ENCODE measurements at places on chromosomes 13 and 19. TPM values are rescaled to one million over a fixed set of nuclear protein-coding genes. Genes with fewer than 3 reads are reported as not detected.

- peak; percentile 62 for DNase-seq
These were observed 610 bp downstream of the ZNF791 start for GRCh38 chr19:12611361-12611699.

DNA sequence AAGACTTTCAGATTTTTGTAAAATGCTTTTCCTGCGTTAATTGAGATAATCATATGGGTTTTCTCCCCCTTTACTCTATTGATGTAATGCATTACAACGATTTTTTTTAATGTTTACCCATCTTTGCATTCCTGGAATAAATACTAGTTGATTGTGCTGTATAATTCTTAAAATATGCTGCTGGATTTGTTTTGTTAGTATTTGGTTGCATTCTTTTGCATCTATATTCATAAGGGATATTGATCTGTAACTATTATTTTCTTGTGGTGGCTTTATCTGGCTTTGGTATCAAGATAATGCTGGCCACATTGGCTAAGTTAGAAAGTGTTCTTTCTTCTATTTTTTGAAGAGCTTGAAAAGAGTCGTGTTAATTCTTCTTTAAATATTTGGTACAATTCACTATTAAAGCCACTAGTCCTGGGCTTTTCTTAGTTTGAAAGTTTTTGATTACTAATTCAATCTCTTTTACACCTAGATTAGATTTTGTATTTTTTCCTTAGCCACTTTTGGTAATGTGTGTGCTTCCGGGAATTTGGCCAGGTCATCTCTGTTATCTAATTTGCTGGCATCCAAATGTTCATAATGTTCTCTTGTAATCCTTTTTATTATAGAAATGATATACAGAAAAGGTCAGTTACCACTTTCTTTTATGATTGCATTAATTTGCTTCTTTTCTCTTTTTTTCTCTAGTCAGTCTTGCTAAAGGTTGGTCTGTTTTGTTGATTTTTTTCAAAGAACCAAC lies 29.8 kb downstream of the KL start:
- no peak for DNase-seq

The N4BP2L1 gene
- total RNA-seq: 15.8 TPM

DNA sequence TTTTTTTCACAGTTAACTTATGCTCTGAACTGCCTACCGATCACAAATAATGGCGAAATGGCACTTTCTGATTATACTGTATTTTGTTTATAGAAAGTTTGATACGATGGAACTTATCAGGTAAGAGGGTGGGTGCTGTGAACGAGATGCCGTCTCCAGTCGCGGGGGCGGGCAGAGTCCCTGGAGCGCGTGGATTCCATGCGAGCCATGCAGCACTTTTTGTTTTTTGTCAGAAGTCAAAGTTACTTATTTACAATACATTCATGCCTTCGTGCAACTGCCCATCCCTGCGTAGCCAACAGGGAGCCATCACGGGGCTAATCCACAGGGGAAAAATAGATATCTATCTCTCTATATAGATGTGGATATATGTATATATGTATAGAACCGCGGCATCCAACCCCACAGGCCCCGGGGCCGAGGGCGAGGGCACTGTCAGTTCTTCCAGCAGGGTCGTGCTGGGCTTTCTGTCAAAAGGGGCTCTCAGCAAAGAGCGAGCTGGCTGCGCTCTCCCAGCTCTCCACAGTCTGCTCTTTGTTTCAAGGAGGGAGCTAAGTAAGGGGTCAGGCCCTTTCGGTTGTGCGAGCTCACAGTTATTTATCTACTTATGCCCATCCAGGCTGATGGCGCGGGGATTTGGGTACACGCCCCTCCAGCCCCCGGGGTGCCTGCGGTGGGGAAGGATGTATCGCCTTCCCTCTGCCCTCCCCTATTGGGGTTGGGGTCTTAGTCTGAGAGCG lies 3.4 kb downstream of the SLITRK1 start:
- no peak for DNase-seq

GRCh38 chr13:112615391-112615790 lies 27.4 kb upstream of the TUBGCP3 start:
- DNase-seq: no peak

- no peak for DNase-seq
These were observed 2.7 kb downstream of the SLC27A1 start for GRCh38 chr19:17473041-17473440.

DNA sequence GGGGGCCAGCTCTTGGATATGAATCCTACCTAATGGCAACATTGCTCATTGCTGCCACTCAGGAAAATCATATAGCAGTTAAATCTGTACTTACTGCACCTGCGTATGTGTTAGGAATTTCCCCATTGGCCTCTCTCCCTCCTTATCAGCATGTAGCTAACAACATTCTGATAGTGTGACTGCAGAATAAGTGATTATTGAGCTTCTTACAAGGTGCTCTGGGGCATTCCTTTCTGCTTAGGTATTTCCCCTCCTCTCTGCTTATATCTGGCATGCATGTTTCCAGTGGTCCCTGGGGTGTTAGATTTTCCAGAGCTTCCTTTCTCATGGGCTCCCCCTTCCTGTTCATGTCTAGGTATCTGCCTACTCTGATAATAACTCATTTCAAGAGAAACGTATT lies 414.1 kb upstream of the SLITRK1 start:
- DNase-seq: no peak

The PTPRS gene
- 95.0 TPM for total RNA-seq

DNA sequence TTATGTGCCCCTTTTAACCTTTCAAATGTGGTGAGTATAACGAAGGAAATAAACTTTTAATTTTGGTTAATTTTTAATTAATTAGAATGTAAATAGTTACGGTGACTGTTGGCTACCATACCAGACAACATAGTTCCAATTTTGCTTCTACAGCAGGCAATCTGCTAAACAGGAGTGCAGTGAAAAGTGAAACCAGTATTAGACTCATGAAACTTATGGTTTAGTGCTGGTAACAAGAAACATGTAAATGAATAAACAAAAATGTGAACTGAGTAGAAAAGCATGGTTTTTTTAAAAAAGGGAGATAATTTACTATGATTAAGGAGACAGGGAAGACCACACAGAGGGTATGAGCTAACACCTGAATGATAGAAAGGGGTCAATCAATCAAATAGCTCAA lies 478.4 kb downstream of the PCDH9 start:
- DNase-seq: no peak

- no peak for DNase-seq
These were observed 7.8 kb downstream of the ANKLE1 start for GRCh38 chr19:17289489-17289888.

- no peak for DNase-seq
These were observed 420.5 kb downstream of the DIAPH3 start for GRCh38 chr13:59743195-59743594.

The PGLYRP2 gene
- total RNA-seq: not detected

GRCh38 chr19:11781295-11782057 lies 14.7 kb downstream of the ZNF441 start:
- no peak for DNase-seq

DNA sequence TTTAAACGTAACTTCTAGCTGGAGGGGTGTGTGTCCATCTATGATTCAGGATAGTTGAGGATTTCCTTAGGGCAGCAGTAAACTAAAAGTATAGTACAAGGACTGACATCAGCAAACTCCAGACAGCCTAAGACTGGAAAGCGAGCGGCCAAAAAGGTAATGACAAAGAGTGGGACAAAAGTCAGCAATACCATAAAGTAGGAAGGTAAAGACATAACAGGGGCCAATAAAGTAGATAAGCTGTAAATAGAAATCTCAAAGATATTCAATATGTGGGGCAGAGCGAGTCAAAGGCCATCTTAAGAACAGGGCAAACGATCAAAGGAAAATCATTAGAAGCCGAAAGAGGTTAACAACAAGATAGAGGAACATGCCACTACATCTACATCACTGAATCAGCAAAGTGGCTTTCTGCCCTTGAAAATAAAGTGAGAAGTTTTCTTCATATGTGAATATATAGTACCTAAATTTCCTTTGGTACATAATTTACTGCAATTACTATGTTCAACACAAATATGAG lies 167.2 kb downstream of the DIAPH3 start:
- no peak for DNase-seq

The WDR87 gene
- not detected for total RNA-seq

The DAPK3 gene
- 71.9 TPM for total RNA-seq

- DNase-seq: no peak
These were observed 367.2 kb downstream of the ZNF536 start for GRCh38 chr19:30739394-30739793.

- peak; percentile 53 for DNase-seq
These were observed 31.5 kb upstream of the HIF3A start for GRCh38 chr19:46265217-46265828.

DNA sequence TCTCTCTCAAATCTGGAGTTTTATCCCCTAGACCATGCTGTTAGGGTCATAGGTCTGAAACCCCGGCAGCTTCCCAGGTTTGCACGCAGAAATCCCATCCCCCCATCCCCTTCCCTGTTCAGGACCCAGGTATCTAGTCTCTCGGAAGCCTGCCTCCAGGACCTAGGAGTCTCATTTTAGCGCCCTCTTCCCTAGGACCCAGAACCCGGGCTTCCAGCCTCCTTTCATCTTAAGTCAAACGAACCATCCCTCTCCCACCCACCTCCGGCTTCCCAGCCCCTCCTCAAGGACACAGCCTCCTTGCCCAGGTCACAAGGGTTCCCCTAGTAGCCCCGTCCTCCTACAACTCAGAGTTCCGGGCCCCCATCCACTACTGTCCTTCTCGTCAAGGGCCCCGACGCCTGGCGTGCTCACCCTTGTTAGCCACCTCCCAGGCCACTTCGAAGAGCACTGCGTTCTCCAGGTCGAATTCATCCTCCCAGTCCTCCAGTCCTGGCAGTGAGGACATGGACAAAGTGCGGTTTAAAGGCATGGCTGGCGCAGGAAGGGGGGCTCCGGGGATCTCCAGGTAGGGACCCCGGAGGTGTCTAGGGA lies 431 bp downstream of the GYS1 start:
- DNase-seq: no peak

The DZIP1 gene
- total RNA-seq: 52.2 TPM

The LILRB4 gene
- total RNA-seq: 1.1 TPM

GRCh38 chr19:507286-508203 lies at the start of gene TPGS1:
TPGS1 (plus strand) TSS chr19:507497; CDS start chr19:507507, 10 bp downstream.
- DNase-seq: no peak

DNA sequence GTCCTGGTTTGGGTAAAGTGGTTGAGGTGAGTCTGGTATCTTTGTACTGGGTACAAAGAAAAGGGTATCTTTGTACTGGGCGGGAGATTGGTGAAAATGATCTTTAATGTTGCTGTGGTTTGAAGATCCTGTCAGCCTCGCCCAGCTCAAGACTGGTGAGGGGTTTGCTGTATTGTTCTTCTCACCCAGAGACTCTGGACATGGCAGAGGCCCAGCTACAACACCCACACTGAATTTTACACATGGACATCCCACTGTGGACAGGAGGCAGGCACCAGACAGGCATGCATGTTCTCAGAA lies 42.8 kb downstream of the TPT1 start:
- no peak for DNase-seq

DNA sequence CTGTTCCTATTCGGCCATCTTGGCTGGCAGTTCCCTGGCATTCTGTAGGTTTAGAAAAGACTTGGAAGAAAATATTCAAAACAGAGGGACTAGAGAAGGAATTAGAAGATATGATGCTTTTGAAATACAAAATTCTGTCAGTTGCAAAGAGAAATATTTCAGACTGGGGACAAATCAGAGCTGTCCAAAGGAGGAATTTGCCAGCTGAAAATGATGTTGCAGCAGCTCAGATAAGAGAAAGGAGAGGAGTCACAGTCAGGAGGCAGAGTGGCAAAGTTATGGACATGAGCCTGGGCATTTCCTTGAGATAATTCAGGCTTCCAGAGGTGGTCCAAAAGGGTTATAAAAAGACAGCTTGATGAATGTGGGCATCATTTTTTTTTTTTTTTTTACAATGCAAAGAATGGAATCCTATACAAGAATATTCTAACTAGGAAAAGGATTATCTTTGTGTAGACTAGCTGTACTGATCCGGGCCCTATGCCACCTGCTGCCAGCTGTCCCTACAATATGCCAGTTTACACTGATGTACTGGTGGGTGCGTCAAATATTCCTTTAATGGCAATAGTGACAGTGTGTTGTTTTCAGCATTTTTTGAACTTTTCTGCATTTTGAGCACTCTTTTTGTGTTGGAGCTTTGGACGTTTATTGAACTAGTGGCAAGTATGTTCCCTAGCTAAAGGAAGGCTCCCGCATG lies 31.8 kb upstream of the CBY2 start:
- DNase-seq: no peak

DNA sequence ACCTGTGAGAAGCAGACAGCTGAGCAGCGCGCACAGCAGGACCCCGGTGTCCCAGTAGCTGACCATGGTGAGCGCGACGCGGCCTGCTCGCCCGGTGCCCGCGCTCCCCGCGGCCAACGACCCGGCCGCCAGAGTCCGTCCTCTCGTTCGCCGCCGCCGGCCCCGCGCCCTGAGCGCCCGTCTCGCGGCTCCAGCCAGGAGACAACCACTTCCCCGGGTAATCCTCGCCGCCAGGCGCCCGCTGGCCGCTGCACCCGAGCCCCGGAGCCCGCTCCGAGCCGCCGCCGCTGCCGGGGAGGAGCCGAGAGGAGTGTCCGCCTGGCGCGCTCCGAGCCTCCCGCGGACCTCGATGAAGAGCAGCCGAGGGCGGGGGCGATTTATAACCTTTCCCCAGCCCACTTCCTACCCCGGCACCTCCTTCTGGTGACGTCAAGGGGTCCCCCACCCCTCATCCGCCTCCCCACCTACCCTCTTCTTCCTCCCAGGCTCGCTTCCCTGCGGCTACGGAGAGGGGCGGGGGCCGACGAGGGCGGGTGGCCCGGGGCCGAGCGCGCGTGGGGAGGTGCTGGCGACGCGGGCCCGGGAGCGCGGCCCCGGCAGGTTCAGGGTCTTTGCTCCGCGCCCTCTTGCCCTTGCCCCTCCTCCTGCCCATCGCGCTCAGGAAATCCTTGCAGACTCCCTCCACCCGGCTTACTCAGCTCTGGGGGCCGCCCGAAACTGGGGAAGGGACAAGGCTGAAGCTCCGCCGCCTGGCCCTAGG lies at the start of gene FLT1:
FLT1 (minus strand) TSS at position 351 of the 760 bp plus-strand sequence; CDS start at position 66, 285 bp downstream.
- DNase-seq: no peak

- no peak for DNase-seq
These were observed 12.0 kb downstream of the MLLT1 start for GRCh38 chr19:6267552-6268381.

DNA sequence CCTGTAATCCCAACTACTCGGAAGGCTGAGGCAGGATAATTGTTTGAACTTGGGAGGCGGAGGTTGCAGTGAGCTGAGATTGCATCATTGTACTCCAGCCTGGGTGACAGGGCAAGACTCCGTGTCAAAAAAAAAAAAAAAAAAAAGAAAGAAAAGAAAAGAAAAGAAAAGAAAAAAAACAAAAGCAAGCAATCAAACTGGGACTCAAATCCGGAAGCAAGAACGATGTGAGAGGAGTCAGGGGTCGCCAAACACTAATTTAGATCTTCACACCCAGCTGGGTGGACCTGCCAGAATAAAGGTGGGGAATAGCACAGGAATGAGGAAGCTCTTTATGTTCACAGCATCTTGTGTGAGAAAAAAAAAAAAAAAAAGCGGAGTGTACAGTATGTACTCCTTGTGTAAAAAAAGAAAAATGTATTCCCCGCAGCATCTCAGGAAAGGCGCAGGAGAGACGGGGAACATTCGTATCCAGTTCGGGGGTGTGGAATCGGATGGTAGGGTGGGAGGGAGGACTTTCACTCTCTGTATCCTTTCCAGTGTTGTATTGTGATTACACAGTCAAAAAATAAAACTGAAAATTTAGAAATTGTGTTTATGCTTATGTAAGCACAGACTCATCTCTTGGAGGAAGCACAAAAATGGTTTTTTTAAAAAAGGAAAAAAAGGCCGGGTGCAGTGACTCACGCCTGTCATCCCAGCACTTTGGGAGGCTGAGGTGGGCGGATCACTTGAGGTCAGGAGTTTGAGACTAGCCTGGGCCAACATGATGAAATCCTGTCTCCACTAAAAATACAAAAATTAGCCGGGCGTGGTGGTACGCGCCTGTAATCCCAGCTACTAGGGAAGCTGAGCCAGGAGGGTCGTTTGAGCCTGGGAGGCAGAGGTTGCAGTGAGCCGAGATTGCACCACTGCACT lies 7.6 kb downstream of the DNAJB1 start:
- no peak for DNase-seq

The UHRF1 gene
- 8.5 TPM for total RNA-seq

Data from urinary bladder (tissue), 4 donors.